Activated CD4-positive, alpha-beta memory T cell treated with anti-CD3 and anti-CD28 coated beads, Interleukin-2, amount 10 ng/mL, durations not matched to agents 7 days and 5 days (primary cell): ENCODE measurements at places on chromosomes 1 and 21.

DNA sequence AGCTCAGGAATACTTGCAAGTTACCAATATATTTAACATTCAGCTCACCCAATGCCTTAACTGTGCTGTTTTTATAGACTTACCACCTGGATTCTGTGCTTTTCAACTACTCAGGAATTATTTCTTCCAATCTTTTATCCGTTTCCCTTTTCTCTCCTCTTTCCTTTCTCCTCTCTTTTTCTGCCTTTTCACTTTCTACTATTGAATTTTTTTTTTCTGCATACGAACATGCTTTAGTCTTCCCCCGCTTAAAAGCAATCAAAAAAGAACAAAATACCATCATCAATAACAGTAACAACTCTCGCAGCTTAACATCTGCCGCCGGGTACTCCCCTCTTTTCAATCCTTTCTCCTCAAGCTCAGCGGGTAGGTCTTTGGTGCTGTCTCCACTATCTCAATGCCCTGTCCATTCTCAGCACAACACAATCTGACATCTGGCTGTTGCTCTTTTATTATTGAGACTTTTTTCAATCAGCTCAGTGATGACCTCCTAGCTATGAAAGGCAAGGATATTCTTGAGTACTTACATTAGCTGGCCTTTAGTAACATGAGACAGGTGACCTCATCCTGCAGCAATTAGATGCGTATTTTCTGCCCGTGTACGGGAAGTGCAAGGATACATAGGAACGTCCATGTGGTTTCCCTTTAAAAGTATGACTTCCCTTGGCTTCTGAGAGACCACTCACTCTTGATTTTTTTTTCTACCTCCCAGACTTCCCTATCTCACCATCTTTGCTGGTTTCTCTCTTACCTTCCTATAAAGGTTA, 40.2 kb upstream of the SIPA1L2 start:
- peaks cover 16% of the 10 kb centered on the region for H3K27me3 ChIP-seq
- H3K36me3 ChIP-seq, result no peaks in the 10 kb centered on the region
- no peak overlapping the region for H3K4me3 ChIP-seq

DNA sequence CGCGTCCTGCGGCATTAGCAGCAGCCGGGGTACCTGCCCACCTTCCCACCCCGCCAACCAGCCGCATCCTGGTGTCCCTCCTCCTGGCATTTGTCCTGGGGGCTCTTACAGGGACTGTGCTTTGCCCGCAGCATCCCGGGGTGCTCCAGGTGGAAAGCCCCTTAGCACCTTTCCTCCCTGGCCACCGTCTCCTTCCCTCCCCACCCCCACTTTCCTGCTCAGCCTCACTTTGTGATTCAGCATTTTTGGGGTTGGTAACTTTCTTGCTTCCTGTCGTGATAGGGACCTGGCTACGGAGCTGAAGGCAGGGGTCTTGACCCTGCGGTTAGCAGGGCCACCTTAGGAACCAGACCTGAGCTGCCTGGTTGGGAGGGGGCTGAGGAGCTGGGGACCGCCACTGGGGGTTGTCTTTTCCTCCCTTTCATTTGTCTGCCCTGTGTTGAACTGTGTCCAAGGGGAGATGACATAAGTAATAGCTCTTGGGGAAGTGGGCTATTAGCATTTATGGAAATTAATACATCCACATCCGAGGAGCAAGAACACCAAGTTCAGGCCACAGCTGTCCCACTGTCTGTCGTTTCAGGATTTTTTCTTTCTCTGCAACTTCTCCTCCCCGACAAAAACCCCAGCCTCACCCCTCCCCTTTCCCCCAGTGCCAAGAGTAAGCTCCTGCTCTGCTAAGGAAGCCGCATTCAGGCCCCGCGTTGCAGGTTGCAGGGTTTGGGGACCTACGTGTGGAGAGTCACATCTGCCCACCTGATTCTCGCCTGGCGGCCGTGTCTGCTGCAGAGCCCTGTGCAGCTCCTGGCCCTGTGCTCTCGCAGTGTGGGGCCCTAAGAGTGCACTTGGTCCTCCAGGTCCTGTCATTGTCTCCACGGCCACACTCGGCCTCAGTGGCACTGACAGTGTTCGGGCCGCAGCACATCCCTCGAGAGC, 1.6 kb upstream of the NPHP4 start:
- H3K4me3 ChIP-seq, result peak overlapping the region; percentile 99
- peaks cover 34% of the 10 kb centered on the region for H3K36me3 ChIP-seq
- H3K4me1 ChIP-seq, result peaks cover 36% of the 10 kb centered on the region
- H3K27ac ChIP-seq, result peak overlapping the region; percentile 99

DNA sequence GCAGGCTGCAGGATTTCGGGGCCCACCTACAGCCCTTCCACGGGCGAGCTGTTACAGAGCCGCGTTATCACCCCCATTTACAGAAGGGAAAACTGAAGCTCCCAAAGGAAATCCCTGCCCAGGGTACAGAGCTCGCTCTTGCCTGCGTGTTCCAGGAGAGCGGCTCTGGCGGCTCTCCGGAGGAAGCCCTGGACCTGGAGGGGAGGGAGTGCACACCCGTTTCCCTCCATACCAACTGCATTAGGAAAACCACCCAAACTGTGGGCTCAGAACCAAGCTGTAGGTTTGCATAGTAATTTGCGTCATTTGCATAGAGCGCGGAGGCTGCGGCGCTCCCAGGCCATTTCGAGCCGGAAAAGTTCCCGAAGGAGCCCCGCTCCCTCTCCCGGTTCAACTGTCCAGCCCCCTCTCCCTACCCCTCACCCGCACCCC, 24.7 kb upstream of the ADGRB2 start:
- DNase-seq, result no peak
- H3K4me3 ChIP-seq, result peak overlapping the region; percentile 84
- H3K36me3 ChIP-seq, result no peaks in the 10 kb centered on the region
- H3K27me3 ChIP-seq, result peaks cover 5% of the 10 kb centered on the region
- peak overlapping the region; percentile 86 for H3K27ac ChIP-seq
- peaks cover 16% of the 10 kb centered on the region for H3K4me1 ChIP-seq

GRCh38 chr21:41059871-41060270, 108.1 kb upstream of the BACE2 start:
- no peak for DNase-seq
- no peak overlapping the region for H3K27ac ChIP-seq
- no peaks in the 10 kb centered on the region for H3K27me3 ChIP-seq
- no peaks in the 10 kb centered on the region for H3K4me1 ChIP-seq
- no peaks in the 10 kb centered on the region for H3K36me3 ChIP-seq

DNA sequence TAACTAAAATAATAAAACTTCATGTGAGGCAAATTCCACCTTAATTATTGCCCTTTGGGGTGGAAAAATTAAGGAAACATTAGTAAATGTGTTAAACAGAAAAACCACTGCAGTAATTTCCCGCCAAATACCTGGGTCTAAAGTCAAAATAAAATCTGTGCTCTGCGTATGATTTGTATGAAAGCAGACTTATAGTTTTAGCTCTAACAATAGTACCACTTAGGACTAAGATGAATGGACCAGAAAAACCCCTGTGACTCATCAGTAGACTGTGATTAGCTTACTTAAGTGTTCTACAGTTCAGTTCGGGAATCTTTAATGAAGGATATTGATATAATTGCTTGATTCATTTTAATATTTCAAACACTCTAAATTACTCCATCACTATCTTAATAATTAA, 23.3 kb upstream of the C1orf105 start:
- peaks cover 53% of the 10 kb centered on the region for H3K4me1 ChIP-seq
- no peaks in the 10 kb centered on the region for H3K36me3 ChIP-seq
- no peak overlapping the region for H3K4me3 ChIP-seq
- DNase-seq, result no peak

DNA sequence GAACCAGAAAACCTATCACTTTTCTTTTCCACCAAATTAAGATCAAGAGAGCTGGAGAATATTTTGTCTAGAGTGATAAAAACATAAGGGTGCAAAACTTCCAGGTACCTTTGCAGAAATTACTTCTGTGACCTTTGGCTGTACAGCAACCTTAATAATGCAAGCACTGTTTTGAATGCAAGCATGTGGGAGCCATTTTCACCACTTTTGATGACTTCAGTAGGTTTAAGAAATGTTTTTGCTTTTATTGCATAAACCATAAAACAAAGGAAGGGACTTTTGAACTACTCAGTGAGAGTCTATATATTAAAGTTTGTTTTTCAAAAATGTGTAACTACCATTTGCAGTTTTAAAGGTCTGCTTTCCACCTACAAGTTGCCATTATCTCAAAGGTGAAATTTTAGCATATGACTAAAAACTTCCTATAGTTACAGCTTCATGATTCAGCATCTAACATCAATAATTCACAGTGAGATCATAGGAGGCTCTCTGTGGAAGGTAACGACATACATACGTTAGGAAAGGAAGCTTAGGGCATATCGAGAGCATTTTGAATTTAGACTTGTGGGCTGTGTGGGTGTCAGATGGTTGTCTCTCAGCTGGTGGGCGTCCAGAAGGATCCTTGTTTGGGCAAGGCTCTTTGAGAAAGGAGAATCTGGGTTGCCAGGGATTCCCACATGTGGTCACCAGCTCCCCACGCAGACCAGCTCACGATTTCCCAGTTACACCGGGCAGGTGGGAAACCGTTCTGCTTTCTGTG, 1.1 kb upstream of the GADD45A start:
- no peaks in the 10 kb centered on the region for H3K27me3 ChIP-seq
- H3K4me1 ChIP-seq, result peaks cover 45% of the 10 kb centered on the region
- H3K27ac ChIP-seq, result peak overlapping the region; percentile 98
- DNase-seq, result peak; percentile 25
